ENCODE measurements at places on chromosomes 7 and 10.

- DNase-seq = no peak
Observed at GRCh38 chr7:90720984-90721760, 125.1 kb downstream of the CDK14 start.

- no peak for DNase-seq
Observed at GRCh38 chr7:17396692-17397091, 98.2 kb downstream of the AHR start.

DNA sequence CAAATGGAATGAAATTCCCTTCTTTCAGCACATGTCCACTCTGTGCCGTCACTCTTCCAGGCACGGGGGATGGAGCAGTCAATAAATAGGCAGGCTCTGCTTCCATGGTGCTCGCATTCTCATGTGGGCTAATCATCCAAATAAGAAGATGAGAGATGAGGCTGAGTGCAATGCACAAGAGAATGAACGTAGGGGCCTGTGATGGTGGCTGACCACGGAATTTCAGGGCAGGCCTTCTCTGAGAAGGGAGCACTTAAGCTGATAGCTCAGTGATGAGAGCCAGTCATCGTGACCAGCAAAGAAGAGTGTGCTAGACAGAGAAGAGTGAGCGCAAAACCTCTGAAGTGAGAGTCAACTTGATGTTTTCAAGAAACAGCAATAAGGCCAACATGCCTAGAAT lies 47.9 kb downstream of the TAF3 start:
- DNase-seq = no peak

- peak; percentile 8 for DNase-seq
Observed at GRCh38 chr10:114874827-114875411, 53.3 kb downstream of the FHIP2A start.

All from stimulated activated naive B cell treated with anti-CD40 and anti-IgM and Interleukin-4, amounts not matched to agents 10 μg/mL and 1 μg/mL and 100 μg/mL, for 72 hours (primary cell).